Suppressor macrophage treated with lipopolysaccharide for 1 hour (primary cell): ENCODE measurements at places on chromosomes 16 and 17.

DNA sequence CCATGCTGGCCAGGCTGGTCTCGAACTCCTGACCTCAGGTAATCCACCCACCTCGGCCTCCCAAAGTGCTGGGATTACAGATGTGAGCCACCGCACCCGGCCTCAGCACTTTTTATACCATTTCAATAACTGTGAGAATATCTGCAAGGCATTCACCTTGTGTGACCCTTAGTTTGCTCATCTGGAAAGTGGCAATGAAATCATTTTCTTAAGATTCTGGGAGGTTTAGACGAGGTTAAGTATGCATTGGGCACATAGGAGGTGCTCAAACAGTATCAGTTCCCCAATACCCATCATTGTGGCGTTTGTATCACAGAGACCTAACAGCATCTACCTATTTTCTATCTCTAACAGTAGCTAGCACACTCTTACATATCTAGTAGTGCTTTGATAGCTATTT, 481.9 kb upstream of the ERCC4 start:
- DNase-seq: no peak

GRCh38 chr16:1525871-1526607, 7.4 kb upstream of the TMEM204 start:
- no peak for DNase-seq

DNA sequence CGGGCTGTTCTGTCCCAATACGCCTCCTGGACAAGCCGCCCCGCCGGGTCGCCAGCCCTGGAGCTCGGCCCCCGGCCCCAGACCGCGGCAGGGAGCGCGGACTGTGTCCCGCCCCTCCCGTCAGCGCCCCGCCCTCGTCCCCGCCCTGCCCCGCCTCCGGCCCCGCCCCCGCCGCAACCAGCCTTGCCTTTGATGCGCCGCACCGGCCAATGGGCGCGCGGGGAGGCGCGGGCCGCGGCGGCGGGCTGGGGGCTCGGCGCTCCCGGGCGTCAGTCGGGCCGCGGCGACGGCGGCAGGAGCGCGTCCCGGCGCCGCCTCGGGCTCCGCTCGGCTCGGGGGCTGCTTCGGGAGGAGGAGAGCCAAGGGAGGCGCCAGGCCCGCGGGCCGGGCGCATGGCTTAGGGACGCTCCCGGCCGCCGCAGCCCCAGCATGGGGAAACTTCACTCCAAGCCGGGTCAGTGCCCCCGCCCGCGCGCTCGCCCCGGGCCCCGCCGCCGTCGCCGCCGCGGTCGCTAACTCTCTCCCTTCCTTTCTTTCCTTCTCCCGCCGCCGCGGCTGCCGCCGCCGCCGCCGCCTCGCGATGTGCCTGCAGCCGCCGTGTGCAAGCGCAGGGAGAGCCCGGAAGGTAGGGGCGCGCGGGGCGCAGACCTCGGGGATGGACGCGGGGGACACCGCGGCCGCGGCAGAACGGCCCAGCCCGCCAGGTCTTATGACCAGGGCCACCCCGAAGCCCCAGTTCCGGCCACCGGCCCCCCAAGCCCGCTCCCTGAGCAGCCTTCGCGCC, at the start of gene NKD1:
NKD1 (plus strand) TSS at position 272 of the 784 bp plus-strand sequence; CDS start at position 430, 158 bp downstream.
- DNase-seq: peak; percentile 93

DNA sequence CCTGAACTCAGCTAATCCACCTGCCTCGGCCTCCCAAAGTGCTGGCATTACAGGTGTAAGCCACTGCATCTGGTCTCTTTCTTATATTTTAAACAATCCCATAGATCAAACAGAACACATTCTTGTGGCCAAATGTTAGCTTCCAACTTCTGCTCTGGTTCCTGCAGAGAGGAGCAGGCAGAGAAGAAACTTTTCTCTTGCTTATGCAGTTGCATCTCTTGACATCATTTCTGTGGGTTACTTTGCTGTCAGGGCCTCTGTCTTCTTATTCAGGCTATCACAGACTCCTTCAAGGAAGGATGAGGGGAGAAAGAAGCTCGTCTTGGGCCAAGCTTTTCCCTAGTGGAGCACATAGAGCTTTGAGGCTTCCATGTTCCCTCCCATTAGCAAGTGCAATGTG, 7.8 kb downstream of the HSD17B2 start:
- no peak for DNase-seq

DNA sequence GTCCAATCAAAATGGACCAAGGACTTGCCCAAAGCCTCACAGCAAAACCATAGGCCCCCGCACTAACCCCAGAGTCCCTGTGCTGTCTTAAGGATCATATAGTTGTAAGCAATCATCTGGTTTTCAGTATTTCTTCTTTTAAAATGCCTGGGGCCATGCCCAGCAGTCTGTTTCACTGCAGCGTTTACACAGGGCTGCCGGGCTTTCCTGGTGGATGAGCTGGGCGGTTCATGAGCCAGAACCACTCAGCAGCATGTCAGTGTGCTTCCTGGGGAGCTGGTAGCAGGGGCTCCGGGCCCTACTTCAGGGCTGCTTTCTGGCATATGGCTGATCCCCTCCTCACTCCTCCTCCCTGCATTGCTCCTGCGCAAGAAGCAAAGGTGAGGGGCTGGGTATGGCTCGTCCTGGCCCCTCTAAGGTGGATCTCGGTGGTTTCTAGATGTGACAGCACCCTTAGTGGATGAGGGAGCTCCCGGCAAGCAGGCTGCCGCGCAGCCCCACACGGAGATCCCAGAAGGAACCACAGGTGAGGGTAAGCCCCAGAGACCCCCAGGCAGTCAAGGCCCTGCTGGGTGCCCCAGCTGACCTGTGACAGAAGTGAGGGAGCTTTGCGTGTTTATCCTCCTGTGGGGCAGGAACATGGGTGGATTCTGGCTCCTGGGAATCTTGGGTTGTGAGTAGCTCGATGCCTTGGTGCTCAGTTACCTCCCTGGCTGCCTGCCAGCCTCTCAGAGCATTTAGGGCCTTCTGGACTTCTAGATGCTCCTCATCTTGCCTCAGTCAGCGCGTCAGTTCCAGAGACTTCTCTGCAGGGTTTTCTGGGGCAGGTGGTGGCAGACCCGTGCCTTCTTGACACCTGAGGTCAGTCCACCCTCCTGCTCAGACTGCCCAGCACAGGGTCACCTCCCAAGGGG, 24.8 kb upstream of the STH start:
- no peak for DNase-seq
